ENCODE measurements at places on chromosomes 1 and 21. TPM values are rescaled to one million over a fixed set of nuclear protein-coding genes. Genes with fewer than 3 reads are reported as not detected.

ST6GALNAC3 gene
- total RNA-seq = 2.5 TPM

RABGGTB gene
- total RNA-seq = 129 TPM

OR2T29 gene
- total RNA-seq = not detected

TLCD4 gene
- 0.30 TPM for total RNA-seq

SLX9 gene
- 17.2 TPM for total RNA-seq

MCOLN3 gene
- not detected for total RNA-seq

PEAR1 gene
- total RNA-seq = 13.6 TPM

ESPN gene
- 0.05 TPM for total RNA-seq
